ENCODE measurements at places on chromosomes 12 and 14. TPM values are rescaled to one million over a fixed set of nuclear protein-coding genes. Genes with fewer than 3 reads are reported as not detected.

Gene LRR1
- 48.1 TPM for total RNA-seq

Gene SYCP3
- total RNA-seq = not detected

Gene AMN1
- total RNA-seq = 11.1 TPM

Gene ITGB7
- 0.48 TPM for total RNA-seq

Gene MANSC4
- total RNA-seq = not detected

Gene PRKD1
- total RNA-seq = 2.6 TPM

Gene TAS2R7
- total RNA-seq = not detected

Gene PLA2G1B
- total RNA-seq = not detected

Gene GUCY2C
- not detected for total RNA-seq

Gene TPPP2
- not detected for total RNA-seq

Gene BMAL2
- 21.5 TPM for total RNA-seq

Gene HOXC12
- not detected for total RNA-seq

Gene CPNE6
- not detected for total RNA-seq

Gene CLMN
- total RNA-seq = 4.5 TPM

Gene GDF3
- not detected for total RNA-seq

Gene ANG
- total RNA-seq = 8.3 TPM

Gene TMCC3
- total RNA-seq = 1.1 TPM

Gene GRIP1
- total RNA-seq = 7.8 TPM

Gene RILPL1
- 8.6 TPM for total RNA-seq

Gene LGALS3
- 180 TPM for total RNA-seq

Gene SSTR1
- total RNA-seq = not detected

Gene CFAP251
- 0.85 TPM for total RNA-seq

Gene TSHR
- total RNA-seq = not detected

Gene SLC38A1
- total RNA-seq = 41.1 TPM

Gene ANKRD33
- 0.24 TPM for total RNA-seq

Gene FAM222A
- total RNA-seq = 3.8 TPM

Gene C12orf50
- total RNA-seq = not detected

Gene PARP2
- 23.3 TPM for total RNA-seq

Gene BCL2L14
- not detected for total RNA-seq

Gene TMBIM6
- 394 TPM for total RNA-seq

Gene ANO2
- total RNA-seq = not detected
